ENCODE measurements at places on chromosomes 4 and X.

GRCh38 chrX:15903186-15903681 is 48.6 kb upstream of the AP1S2 start:
- no peak for DNase-seq

DNA sequence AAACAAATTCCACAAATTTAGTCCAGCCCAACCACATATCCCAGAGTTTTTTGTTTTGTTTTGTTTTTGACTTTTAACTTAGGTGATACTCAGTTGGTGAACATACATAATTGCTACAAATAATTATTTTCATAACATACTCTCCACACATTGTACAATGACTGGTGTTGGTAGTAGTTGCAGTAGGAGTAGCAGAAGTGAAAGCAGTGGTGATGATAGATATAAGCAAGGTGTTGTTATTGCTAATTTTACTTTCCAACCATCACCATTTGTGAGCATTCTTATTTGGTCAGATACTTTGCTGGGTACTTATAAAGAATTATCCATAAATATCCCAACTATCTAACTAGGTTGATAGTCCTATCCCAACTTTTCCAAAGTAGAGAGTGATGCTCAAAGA is 47.3 kb downstream of the ARHGAP24 start:
- DNase-seq: no peak

DNA sequence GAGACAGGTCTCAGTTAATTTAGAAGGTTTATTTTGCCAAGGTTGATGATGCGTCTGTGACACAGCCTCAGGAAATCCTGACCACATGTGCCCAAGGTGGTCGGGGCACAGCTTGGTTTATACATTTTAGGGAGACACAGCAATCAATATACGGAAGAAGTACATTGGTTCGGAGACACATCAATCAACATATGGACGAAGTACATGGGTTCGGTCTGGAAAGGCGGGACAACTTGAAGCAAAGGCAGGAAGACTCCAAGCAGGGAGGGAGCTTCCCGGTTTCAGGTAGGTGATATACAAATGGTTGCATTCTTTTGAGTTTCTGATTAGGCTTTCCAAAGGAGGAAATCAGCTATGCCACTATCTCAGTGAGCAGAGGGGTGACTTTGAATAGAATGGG is 225.2 kb upstream of the ZFP42 start:
- no peak for DNase-seq

DNA sequence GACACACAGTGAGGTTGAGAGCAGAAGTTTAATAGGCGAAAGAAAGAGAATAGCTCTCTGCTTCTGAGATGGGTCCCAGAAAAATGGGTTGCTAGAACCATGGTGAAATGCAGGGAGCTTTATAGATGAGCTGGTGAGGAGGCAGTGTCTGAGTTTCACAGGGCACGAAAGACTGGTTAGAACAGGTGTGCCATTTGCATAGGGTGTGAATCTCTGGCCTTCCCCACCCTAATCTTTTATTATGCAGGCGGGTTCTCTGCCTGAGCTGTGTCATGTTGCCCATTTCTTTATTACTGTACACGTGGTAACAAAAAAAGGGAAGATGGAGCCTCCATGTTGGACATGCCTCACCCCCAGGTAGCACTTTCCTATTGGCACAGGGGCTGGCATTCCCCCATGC is 39.1 kb downstream of the FUNDC1 start:
- DNase-seq: no peak

DNA sequence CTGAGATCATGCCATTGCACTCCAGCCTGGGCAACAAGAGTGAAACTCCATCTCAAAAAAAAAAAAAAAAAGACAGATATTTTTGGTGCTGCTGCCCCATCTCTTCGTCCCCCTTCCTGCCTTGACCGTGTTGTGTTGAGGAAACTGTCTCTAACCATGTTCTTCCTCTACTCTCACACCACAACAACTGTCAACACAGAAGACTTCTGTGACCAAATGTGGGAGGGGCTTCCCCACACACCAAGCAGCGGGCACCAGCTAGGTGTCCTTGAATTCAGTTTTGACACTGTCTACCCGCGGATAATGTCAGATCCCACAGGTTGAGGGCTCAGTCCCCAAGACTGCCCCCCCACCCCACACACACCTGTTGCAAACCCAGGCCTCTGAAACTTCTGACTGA is 104.7 kb upstream of the BCOR start:
- DNase-seq: no peak

GRCh38 chr4:16717266-16717970 is 181.0 kb downstream of the LDB2 start:
- DNase-seq: peak; percentile 77

DNA sequence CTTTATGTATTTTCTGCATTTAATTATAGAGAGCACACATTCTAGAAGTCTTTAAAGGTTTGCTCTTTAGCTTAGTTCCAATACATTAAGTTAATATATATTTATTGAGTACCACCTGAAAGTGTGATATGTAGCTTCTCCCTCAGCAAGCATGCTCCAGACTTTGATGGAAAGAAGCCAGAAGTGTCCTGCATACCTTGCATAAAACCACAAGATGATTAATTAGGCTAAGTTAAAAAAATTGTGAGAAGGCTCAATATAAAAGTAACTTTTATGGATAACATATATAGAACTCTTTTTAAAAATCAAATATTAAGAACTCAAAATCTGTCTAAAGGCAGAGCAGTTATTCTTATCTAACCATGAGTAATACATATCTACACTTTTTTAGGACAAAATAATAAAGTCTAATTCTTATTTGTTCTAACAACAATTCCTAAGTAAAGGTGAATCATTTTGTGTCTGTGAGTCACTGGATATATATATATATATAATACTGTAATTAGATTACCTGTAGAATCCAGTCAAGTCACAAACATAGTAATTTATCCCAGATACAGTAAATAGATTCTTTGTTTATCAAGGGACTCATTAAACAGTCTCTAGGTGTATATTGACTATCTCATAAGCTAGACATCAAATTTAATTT is 51.2 kb downstream of the INTS12 start:
- DNase-seq: no peak

GRCh38 chr4:62028745-62029144 is 828.6 kb downstream of the ADGRL3 start:
- DNase-seq: no peak

GRCh38 chr4:40309250-40309774 is 25.8 kb upstream of the CHRNA9 start:
- peak; percentile 74 for DNase-seq

DNA sequence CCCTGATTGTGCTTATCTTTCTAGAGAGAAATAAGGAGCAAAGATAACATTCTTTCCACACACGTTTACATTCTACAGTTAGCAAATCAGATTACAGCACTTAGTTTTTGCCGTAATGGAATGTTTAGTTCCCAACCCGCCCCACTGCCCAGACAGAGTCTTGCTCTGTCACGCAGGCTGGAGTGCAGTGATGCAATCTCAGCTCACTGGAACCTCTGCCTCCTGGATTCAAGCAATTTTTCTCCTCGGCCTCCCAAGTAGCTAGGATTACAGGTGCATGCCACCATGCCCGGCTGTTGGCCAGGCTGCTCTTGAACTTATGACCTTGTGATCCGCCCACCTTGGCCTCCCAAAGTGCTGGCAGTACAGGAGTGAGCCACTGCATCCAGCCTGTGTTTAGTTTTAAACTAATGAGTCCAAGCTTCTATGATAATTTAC is 8.4 kb upstream of the PRPS1 start:
- no peak for DNase-seq

GRCh38 chr4:52750819-52751486 is at the start of gene ERVMER34-1:
ERVMER34-1 (minus strand) TSS chr4:52751425; CDS start chr4:52745520, 5,905 bp downstream.
- peak; percentile 46 for DNase-seq

DNA sequence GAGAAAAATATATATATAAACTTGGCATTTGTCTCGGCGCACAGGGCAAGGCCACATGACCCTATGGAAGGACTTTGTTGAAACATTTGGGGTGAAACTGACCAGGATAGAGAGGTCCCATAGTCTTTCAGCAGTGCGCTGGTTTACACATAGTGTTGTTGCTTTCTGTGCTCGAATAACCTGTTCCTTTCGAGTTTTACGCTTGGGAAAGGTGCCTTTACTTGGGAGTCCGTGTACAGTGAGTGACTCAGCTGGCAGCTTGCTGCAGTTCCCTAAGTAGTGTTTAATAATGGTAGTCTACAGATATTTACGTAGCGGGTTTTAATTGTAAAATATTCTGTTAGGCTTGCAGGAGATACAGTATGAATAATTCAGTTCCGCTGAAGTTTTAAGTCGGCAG is 578 bp downstream of the APOOL start:
- DNase-seq: peak; percentile 1

GRCh38 chr4:108702960-108703359 is 52.6 kb downstream of the OSTC start:
- DNase-seq: no peak

DNA sequence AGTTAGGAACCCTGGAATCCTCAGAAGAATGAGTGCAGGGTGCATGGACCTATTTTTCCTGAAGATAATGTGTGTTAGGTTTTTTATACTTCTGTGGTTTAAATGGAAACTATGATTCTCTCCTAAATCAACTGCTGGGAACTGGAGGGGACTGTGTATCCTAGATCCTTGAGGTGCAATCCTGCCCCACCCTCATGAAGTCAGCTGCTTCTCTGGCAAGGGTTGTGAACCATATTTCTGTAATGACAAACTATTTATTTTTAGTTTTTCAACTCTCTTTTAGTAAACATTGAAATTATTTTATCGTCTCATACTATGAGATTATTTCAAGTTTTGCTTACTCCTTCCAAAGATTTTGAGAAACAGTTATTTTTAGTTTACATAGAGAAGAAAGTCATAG is 25.8 kb upstream of the VEGFC start:
- peak; percentile 39 for DNase-seq

DNA sequence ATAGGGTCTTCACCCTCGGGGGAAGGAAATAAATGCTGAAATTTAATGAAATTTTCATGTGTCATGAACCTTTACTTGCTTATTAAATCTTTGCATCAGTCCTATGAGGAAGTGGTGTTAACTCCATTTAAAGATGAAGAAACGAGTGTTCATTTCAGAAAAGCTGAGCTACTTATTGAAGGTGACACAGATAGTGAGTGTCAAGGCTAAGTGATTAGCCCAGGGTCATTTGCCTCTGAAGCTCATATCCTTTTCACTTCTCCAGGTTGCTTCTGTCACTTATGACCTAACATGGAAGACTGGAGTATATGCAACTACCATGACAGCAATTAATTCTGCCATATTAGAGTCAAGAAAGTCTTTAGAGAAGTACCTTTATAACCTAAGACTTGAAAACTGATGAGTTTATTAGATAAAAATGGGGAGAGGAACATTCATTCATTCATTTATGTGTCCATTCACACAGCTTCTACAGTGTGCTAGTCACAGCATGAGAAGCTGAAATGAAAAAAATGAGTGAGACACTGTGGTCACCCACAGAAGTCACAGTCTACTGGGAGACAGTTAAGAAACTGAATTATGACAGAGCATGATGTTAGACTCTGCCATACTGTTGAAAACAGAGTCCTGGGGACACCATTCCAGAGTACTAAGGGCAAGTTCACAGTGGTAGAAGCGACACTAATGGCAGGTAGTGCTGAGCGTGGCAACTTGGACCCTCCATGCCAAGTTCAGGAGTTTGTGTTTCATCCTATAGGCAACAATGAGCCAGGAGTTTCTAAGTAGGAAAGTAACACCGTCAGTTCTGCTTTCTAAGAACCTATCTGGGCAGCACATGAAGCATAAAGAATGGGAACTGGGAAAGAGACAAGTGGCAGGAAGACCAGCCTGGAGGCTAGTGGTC is 21.3 kb downstream of the ALPK1 start:
- no peak for DNase-seq

GRCh38 chrX:56228914-56229313 is 3.2 kb upstream of the KLF8 start:
- DNase-seq: no peak

DNA sequence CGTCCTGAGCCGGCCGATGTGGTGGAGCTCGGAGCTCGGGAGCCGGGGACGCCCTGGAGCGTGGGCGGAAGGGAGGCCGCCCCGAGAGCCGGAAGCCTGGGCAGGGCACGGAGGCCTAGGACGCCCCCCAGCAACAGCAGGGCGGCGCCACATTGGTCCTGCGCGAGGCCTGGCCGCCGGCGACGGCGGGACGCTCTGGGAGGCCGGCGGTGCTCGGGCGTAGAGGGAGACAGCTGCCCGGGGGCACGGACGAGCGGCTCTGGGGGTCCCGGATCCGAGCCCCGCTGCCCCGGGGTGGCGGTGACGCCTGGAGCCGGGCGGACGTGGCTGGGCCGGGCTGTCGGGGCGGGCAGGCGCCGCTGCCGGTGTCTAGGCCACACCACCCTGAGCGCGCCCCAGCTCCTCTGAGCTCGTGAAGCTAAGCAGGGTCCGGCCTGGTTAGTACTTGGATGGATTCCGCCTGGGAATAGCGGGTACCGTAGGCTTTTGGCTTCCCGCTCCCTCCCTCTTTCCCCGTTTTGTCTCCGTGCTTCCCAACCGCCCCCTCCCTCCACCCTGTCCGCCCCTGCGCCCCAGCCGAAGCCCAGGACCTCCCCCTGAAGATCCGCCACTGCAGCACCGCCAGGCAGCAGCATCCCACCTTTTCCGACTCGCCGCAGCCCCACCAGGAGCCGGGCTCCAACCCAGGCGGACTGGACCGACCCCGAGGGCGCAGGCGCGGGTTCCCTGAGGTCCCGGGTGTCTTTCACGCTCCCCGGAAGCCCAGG is 12.1 kb downstream of the FRG2 start:
- no peak for DNase-seq

Measured in fibroblast of skin of back (primary cell).